ENCODE measurements at places on chromosomes 11 and 22.
A peak's percentile ranks its signal among the peaks of the same experiment; 100 is the strongest.

GRCh38 chr11:63226488-63227114 is 16.8 kb downstream of the SLC22A25 start:
- DNase-seq: no peak

- DNase-seq: no peak
Measured at GRCh38 chr11:37502202-37502601, 904.2 kb upstream of the RAG2 start.

DNA sequence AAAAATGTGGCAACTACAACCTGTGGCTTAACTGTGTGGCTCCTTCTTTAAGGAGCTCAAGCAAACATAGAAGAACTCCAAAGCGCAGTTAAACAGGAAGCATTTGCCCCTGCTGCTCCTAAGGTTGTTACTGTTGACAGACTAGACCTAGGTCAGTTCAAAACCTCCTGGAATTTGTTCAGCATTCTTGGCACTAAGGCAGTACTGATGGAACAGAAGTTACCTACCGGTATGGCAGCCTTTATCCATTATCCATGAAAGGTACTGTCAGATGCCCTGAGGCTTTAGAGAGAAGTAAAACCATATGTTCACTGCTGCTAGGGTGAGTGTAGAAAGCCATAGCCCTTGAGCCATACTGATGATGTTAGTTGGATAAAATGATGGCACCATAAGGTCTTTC is 916.5 kb upstream of the FAT3 start:
- no peak for DNase-seq

GRCh38 chr11:14700593-14700992 is 57.0 kb downstream of the PDE3B start:
- DNase-seq: no peak

DNA sequence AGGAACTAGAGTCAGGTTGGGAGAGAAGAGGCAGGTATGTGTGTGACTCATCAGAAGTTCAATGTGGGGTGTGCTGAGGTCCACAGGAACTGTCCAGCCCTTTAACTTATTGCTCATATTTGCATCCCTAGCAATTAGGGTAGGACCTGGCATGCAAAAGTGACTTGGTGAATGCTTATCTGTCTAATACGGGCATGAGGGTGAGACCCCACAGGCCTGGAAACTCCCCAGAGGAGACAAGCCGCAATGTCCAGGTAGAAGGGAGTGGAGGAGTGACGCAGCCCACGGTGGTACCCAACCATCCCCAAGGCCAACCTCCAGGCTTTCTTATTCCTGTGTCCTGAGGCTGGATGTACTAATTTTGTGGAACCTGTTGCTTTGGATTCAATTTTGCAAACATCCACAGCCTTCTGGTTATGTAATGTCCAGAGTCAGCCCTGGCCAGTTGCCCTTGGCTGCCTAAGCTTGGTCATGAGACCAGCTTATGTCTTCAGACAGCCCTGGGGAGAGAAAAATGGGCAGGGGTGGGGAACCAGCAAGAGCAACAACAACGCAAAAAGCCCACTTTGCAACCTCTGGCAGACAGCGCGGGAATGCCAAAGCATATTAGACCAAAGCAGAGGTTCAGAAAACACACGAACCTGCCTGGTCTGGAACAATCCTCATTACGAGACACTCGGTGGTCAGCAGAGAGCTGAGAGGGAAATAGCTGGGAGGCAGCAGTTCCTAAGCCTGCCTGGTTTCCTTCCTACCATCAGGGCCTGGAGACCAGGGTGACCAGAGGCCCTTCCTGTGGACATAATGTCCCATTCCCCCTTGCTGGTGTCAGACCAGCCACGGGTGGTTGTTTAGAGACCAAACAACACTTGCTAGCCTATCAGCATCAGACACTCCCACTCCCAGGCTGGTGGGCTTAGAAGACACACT is 49.3 kb downstream of the TIMP3 start:
- peak; percentile 60 for DNase-seq

DNA sequence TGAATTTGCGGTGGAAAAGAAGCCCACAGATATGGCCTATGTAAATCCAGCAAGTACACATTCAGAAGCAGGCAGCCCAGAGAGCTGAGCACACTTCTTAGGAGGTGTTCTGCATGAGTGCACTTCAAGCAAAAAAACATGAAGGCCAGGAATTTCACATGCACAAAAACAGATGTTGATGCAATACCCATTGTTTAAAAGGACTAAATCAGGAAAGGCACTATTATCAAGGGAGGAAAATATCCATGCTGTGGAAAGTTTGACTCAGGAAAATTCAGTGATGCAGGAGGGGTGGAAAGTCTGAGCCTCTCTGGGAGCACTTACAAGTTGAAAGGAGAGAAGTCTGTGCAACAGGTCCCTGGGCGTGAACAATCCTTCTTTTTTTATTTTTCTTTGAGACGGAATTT is 15.8 kb upstream of the CARS1 start:
- DNase-seq: no peak

- no peak for DNase-seq
Measured at GRCh38 chr22:49099089-49099488, 728.6 kb downstream of the BRD1 start.

DNA sequence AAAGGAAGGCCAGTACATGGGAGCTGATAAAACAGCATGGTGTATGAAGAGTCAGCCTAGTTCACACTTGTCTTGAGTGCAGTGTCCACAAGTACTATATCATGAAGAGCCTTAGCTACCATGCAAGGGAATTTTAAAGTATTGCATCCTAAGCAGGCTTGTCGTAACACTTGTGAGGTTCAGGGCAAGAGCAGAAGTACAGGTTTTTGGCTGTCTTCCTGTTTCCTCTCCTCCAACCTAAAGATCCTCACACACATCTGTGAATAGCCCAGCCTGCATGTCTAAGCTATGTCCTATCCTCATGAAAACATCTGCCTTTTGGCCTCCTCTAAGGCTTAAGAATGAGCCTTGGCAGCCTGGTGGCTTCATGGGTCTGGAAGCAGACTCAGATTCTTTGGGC is 34.6 kb upstream of the TMEM123 start:
- DNase-seq: no peak

DNA sequence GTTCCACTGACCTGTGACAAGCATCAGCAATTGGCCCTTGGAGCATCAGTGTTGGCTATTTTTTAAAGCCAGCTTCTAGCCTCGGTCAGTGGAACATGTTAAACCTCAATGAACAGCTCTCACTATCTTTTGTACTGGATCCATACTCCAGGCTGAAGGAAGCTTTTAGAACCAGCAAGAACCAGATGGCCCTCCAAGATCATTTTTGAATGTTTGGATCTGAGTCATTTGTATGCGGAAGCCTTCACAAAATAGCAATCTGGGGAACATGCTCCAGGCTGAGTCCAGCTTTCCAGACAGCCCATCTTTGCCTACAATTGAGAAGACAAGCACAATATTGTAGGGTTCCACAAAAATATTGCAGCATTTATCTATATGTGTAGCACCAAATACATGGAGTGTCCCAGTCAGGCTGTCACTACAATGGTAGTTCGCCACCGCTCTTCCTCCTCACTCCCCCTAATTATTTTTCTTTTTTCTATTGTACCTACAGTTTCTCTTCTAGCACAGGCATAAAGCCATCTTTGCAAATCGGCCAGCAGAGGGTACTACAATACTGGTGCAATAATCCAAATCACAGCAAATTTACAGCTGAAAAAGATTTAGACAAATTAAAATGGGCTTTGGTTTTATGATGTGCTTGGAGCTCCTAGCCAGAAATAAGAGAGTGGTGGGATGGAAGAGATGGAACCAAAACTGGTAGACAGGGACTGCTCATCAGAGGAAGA is 177.4 kb upstream of the BLID start:
- no peak for DNase-seq

Measured in amygdala (tissue), 56 donors.